ENCODE measurements at places on chromosomes 1 and 21.

DNA sequence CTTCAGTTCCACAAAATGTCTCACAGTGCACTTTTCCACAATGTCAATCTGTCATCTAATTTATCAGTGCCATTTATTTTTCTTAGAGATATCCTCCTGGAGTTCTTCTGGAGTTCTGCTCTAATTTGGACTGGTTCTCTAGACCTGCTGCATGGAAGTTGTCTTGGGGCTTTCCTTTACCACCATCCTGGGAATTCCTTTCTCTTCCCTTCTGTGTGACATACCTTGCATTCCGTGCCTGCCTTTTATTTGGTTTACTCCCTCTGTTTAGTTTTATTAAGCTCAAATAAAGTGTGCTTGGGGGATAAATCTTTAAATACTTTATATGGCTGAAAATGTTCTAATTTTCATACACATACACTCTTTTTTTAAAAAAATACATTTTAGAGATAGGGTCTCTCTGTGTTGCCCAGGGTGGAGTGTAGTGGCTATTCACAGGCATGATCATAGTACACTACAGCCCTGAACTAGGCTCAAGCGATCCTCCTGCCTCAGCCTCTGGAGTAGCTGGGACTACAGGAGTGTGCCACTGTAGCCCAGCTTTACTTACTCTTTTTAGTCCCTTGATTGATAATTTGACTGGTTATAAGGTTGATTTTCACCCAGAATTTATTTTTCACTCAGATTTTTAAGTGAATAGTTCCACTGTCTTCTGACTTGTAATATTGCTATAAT is 14.4 kb downstream of the MTF2 start:
- DNase-seq = no peak

- no peak for DNase-seq
Measured at GRCh38 chr1:177859572-177859971, 110.3 kb downstream of the SEC16B start.

- DNase-seq = no peak
Measured at GRCh38 chr1:182357171-182357570, 34.4 kb downstream of the GLUL start.

- peak; percentile 99 for DNase-seq
Measured at GRCh38 chr1:46527474-46528296, 23.8 kb downstream of the KNCN start.

DNA sequence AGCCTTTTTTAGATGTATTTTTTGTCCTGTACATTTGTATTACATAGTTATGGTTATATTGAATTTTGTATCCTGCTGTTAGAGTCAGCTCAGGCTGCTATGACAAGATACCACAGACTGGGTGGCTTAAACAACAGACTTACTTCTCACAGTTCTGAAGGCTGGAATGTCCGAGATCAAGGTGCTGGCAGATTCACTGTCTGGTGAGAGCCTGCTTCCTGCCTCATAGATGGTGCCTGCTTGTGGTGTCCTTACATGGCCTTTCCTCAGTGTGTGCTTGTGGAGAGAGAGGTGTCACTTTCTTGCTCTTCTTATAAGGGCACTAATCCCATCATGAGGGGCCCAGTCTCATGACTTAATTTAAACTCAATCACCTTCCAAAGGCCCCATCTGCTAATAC is 23.1 kb upstream of the MYSM1 start:
- DNase-seq = no peak

- DNase-seq = peak; percentile 77
Measured at GRCh38 chr1:177171536-177172123, 872 bp downstream of the BRINP2 start.

DNA sequence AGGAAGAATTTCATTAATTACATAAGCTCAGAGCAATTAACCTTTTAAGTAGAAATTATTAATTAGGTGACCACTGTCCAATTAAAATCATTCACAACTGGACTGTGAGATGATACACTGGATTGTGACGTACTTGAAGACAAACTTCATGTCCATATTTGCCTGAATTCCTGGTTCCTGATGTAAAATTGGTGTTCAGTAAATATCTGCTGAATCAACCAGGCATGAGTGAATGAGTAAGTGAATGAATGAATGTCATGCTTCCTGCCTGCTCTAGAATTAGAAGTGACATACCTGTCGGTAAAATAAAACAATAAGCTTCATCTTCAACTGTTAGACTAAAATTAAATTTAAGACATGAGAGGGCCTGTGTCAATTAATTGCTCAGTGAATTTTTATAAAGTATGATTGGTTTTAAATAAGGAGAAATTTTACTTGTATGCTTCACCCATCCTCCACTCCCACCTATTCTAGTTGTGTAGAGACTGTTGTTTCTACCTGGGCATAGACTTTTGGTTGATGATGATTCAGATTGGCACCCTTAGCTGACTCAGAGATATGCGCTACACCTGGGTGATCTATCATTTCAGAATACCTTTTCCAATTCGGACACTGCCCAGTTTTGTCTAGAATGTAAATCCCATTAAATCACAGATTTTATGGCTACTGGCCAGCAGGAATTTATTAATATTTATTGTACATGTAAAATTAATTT is 56.9 kb upstream of the PTGS2 start:
- DNase-seq = no peak

GRCh38 chr1:151352021-151352718 is 5.1 kb upstream of the RFX5 start:
- DNase-seq = peak; percentile 38

Data from osteoblast (primary cell).